Activated naive CD8-positive, alpha-beta T cell treated with anti-CD3 and anti-CD28 coated beads for 36 hours (primary cell): ENCODE measurements at places on chromosomes 12 and 14. TPM values are rescaled to one million over a fixed set of nuclear protein-coding genes. Genes with fewer than 3 reads are reported as not detected.
A peak's percentile ranks its signal among the peaks of the same experiment; 100 is the strongest.

DNA sequence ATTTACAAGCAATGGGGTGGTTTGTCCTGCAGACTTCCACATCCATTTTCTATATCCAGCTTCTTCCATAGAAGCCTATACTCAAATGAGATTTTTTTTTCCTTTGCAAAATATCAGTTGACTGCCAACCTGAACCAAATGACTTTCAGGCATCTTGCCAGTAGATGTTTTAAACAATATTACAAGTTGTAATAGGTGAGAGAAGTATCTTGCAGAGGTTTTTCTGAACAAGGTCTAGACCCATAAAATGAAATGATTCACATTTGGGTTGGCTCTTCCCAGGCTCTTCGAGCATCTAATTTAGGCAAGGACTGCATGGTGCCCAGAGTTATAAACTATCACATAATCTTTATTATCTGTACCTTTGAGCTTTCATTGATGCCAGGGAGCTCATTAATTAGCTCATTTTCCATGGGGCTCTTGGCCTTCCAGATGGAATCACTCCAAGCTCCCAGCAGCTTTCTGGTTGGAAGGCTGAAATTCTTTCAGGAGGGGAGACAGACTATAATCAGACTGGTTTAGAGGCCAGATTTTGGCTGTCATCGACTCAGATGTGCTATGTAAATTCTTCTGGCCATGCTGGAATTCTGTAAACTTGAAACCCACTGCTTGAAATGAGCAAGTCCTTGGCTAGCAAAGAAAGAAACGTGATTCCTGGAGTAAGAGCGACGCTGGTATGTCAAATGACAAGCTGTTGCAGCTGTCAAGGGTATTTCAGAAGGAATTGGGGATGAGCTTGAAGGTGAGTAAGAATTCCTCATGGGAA is 32.2 kb upstream of the DICER1 start:
- H3K27ac ChIP-seq: no peak overlapping the region
- no peaks in the 10 kb centered on the region for H3K4me1 ChIP-seq
- H3K36me3 ChIP-seq: no peaks in the 10 kb centered on the region
- no peak overlapping the region for H3K4me3 ChIP-seq

- H3K27ac ChIP-seq: peak overlapping the region; percentile 85
- H3K27me3 ChIP-seq: no peaks in the 10 kb centered on the region
- peak overlapping the region; percentile 87 for H3K4me3 ChIP-seq
- H3K4me1 ChIP-seq: peaks cover 35% of the 10 kb centered on the region
Measured at GRCh38 chr14:67815573-67816225, 691 bp downstream of the ZFYVE26 start.

The KRT74 gene
- total RNA-seq: not detected

The SRRM4 gene
- total RNA-seq: not detected

The ABCC9 gene
- total RNA-seq: not detected

The MYH6 gene
- not detected for total RNA-seq

DNA sequence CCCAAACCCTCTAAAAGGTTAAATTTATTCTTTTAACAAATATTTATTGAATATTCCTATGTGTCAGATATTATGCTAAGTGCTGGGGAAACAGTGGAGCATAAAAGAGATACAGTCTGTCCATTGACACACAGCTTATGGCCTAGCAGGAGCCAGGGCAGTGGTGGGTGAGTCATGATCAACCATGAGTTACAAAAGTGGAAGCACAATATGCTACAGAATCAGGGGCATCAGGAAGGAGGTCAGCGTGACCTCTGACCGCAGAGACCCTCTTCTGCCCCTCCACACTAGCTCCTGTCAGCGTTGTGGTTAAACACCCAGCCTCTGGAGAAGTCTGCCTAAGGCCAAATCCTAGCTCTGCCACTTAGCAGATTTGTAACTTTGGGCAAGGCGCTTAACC is 4.7 kb upstream of the PPP1R1A start:
- no peak for DNase-seq
- no peaks in the 10 kb centered on the region for H3K36me3 ChIP-seq
- H3K4me1 ChIP-seq: peaks cover 7% of the 10 kb centered on the region
- no peak overlapping the region for H3K4me3 ChIP-seq
- peaks cover 38% of the 10 kb centered on the region for H3K27me3 ChIP-seq

DNA sequence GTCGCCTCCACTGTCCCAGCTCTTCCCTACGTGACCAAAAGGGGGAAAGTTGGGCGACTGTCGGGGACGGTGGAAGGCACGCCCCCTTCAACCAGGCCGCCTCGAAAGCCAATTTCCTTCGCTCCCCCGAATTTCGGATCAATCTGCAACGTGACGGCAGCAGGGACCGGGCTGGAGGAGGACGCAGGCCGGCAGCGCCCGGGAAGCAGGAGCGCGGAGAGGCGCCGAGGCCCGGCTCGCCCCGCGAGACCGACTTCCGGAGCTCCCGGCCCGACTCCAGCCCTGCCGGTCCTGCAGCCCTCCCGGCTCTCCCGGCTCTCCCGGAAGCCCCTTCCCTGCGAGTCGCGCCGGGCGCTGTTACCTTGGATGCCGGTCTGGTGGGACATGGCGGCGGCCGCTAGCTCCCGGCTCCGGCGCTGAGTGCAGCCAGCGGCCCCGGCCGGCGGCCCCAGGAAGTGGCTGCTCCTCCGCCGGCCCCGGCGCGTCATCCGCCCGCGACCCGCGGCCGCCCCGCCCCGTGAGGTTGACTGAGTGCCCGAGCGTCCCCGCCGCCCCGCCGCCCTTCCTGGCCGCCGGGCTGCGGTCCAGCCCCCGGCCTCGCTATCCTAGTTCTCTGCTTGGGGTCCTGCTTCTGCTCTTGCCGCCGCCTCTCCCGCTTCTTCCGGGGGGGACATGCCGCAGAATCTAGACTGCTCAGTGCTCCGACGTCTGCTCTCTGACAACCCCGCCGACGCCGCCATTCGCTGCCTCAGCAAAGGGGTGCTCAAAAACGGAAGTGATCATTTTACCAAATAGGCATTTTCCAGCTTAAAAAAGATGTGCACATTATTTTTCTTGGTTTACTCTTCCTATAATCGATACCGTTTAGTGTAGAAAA is at the start of gene TWF1:
Gene TWF1, minus strand, starts transcription at position 458 of the 877 bp plus-strand sequence. Its CDS starts 72 bp downstream, at position 386.
- H3K27ac ChIP-seq: peak within 1 kb of the TSS; percentile 100
- peaks cover 6% of the 10 kb centered on the region for H3K36me3 ChIP-seq
- DNase-seq: peak; percentile 93

DNA sequence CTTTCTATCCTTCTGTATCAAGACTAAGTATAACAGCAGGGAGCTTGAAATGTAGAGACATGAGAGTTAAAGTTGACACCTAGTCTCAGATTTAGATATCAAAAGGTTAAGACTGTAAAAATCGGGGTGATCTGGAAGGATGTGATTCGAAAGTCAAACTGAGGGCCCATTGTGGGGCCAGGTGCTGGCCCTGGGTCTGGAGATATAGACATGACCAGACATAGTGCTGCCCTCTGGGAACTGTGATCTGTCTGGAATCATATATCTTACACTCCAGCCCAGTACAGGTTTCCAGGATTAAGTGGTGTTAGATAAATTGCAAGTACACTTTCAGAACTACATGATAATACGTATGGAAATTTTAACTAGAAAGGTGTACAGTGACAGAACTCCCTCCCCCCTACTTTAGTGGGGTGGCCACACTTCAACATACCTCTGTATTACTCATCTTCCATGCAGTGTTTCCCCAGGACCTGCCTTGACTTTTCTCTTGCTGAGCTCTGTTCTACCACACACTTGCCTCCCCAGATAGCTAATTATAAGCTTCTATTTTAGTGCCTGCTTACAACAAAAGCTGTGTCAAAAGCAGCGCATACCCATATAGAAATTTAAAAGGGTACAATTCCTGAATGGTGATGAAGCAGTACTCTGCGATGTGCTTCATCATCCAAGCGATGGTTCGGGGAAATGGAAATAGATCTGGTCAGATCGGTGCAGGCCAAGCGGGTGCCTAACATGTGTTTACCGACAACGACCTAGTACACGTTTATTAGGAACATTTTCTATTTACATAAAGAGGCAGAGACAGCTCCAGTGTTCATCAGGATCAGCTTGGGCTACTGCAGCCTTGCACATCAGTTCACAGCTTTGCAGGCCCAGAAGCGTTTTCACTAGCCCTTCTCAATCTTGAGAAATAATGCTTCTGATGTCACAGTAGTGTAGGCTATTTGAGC is 68.7 kb downstream of the ARF6 start:
- H3K4me1 ChIP-seq: peaks cover 35% of the 10 kb centered on the region
- H3K4me3 ChIP-seq: no peak overlapping the region
- H3K27me3 ChIP-seq: no peaks in the 10 kb centered on the region
- DNase-seq: no peak

DNA sequence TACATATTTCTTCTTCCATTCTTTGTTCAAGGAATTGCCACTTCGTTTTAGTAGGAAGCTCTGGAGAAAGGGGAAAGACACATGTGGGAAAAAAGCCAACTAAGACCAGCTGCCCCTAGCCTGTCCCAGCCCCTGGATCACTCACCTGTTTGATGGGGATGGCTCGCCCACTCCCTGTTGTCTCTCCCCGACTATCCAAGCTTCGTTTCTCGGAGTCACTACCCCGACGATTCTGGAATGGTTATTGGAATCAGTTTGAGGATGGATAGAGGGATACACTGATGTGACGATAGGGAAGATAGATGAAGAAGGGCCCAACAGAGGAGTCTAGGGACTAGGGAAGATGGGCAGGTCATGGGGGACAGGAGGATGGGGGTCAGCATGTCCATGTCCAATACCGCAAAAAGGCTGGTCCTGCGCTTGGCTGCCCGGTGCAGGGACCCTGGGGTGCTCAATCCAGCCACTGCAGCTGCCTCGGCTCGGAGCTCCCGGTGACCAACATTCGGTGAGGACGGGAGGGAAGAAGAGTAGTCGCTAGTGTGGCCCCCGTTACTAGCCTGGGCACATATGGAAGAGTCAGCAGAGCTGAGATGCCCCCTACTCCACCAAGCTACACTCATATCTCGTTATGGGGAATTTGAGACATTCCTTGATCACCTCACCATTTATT is 7.0 kb downstream of the AGAP2 start:
- no peaks in the 10 kb centered on the region for H3K27me3 ChIP-seq
- H3K36me3 ChIP-seq: peaks cover 10% of the 10 kb centered on the region
- peaks cover 3% of the 10 kb centered on the region for H3K4me1 ChIP-seq

The SLC25A21 gene
- not detected for total RNA-seq

GRCh38 chr12:34108405-34108803 is 86.1 kb downstream of the ALG10 start:
- H3K27me3 ChIP-seq: peaks cover 29% of the 10 kb centered on the region
- DNase-seq: no peak
- H3K36me3 ChIP-seq: no peaks in the 10 kb centered on the region
- no peaks in the 10 kb centered on the region for H3K4me1 ChIP-seq
- no peak overlapping the region for H3K4me3 ChIP-seq

- H3K27me3 ChIP-seq: no peaks in the 10 kb centered on the region
- peaks cover 76% of the 10 kb centered on the region for H3K4me1 ChIP-seq
Measured at GRCh38 chr12:121783766-121784165, 9.7 kb downstream of the RHOF start.

GRCh38 chr12:69179786-69180185 is 59.6 kb upstream of the CPSF6 start:
- no peak overlapping the region for H3K4me3 ChIP-seq
- no peaks in the 10 kb centered on the region for H3K27me3 ChIP-seq
- no peaks in the 10 kb centered on the region for H3K4me1 ChIP-seq
- DNase-seq: no peak
- no peak overlapping the region for H3K27ac ChIP-seq

GRCh38 chr14:50545618-50546017 is 13.2 kb upstream of the MAP4K5 start:
- H3K4me1 ChIP-seq: peaks cover 13% of the 10 kb centered on the region
- no peak overlapping the region for H3K4me3 ChIP-seq
- H3K27ac ChIP-seq: no peak overlapping the region
- H3K27me3 ChIP-seq: peaks cover under 1% of the 10 kb centered on the region
- H3K36me3 ChIP-seq: no peaks in the 10 kb centered on the region
- DNase-seq: no peak

GRCh38 chr14:58131386-58131785 is 20.6 kb downstream of the ARMH4 start:
- H3K4me1 ChIP-seq: no peaks in the 10 kb centered on the region
- no peaks in the 10 kb centered on the region for H3K36me3 ChIP-seq
- DNase-seq: no peak
- no peaks in the 10 kb centered on the region for H3K27me3 ChIP-seq
- no peak overlapping the region for H3K4me3 ChIP-seq

The TMEM229B gene
- total RNA-seq: 3.5 TPM

The TGM1 gene
- total RNA-seq: 3.3 TPM

DNA sequence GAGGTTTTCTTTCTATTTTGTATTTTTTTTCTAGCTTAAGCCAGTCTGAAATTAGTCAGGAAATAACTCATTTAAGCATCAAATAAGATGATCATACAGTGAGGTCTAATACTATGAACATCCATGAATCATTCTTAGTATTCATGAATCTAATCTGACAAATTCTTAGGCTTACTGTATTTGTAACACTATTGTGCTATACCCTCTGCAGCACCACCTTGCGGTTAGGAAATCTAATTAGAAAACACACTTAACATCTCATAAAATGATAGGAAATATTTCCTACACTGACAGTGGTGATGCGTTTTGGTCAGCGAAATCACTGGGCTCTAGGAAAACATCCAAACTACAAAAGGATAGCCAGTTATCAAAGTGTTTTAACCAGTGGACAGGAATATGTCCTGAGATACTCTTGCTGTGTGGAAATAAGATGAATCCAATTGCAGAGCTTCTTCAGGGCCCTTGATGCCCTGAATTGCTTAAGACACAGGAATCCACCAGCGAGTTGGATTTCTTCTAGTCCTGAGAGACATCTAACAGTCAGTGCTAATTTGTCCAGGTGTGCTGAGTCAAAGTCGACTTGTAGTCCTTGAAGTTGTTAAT is 109.3 kb upstream of the MYF6 start:
- H3K27ac ChIP-seq: no peak overlapping the region
- H3K27me3 ChIP-seq: no peaks in the 10 kb centered on the region
- H3K4me1 ChIP-seq: no peaks in the 10 kb centered on the region

- H3K27ac ChIP-seq: no peak overlapping the region
- no peaks in the 10 kb centered on the region for H3K4me1 ChIP-seq
- H3K4me3 ChIP-seq: no peak overlapping the region
- H3K36me3 ChIP-seq: no peaks in the 10 kb centered on the region
Measured at GRCh38 chr14:82667501-82667900, 1133.8 kb upstream of the SEL1L start.

DNA sequence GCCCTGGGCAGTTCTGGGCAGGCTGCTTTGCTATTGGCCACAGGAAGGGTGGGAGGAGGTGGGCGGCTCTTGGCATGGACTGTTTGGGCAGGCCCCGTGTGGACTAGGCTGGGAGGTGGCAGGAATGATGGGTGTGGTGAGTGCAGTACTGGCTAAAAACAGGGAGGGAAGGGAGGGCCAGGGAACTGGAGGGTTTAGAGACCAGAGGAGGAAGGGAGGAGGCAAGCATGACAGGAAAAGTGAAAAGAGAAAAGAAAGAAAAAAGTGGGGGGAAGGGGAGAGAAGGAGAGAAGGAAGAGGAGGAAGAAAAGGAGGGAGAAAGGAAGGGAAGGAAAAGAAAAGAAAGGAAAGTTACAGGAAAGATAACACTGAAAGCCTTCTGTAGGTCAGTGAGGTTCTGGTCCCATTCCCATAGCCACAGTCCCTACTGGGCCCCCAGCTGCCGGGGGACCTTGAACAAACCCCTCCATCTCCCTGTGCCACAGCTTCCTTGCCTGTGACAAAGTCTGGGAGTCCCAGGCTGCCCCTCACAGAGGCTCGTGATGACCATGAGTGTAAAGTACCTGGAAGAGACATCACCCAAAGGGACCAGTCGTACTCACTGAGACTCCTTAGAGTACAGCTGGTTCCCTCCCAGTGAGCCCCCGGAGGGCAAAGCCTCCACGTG is 1.1 kb upstream of the C14orf132 start:
- H3K36me3 ChIP-seq: no peaks in the 10 kb centered on the region
- H3K4me1 ChIP-seq: peaks cover 6% of the 10 kb centered on the region
- no peak for DNase-seq
- H3K4me3 ChIP-seq: no peak overlapping the region
- H3K27me3 ChIP-seq: peaks cover 53% of the 10 kb centered on the region
- H3K27ac ChIP-seq: no peak overlapping the region

The IL22 gene
- 0.31 TPM for total RNA-seq

The ARG2 gene
- 8.7 TPM for total RNA-seq
